AML-193 (cell line): ENCODE measurements at places on chromosomes 12 and 14.

- no peak for DNase-seq
These were observed 394.9 kb downstream of the RAD51B start for GRCh38 chr14:68214431-68214830.

DNA sequence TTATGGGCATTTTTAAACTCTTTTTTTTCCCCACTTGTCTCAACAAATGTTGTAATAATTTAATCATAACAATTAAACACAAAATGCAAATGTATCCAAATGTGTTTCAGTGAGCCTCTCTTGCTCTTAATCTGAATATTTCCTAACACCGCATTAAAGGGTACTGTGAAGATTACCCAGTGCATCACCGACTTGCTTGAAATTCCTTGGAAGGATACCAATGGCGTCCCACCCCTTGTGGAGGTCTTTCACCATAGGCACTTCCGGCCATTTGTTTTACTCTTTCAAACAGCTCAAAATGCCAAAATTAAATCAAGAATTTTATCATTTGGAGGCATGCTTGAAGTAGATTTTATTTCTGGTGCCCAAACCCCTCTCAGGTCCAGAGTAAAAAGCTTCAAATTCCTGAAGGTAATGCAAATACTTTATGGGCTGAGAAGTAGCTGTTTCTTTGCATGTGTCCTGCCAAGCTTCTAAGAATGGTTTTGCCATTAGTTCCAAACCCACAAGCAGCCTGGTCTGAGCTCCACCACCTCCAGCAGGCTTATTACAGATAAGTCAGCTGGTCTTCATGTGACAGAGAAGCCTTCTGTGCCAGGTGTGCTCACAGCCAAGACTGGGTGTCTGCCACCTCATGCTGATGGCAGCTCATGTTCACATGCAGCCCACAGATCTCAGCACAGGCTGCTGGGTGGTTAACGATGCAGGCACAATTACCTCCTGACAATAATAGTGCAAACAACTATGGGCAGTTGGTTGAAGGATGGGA is 16.4 kb upstream of the NUDT4 start:
- DNase-seq, result no peak

DNA sequence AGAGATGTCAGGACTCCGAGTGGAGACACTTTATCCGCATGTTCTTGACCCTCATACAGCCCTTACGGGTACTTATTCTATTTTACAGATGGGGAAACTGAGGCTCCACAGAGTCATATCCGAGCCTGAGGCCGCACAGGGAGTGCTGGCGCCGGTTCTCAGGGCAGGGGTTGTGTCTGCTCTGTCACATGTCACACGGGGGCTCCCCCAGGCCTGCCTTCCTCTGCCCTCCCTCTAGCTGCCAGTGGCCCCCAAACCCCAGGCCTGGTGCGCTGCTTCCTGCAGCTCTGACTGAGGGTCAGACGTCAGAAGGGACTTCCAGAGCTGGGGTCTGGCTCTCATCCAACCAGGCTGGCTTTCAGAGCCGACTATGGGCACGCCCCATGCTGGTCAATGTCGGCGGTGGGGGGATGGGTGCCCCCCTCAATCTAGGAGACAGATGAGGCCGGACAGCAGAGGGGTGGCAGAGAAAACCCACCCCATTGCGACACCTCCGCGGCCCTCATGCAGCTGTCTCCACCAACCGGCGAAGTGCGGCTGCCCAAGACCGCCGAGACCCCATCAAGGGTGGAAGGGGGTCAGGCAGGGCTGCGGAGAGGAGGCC is 811 bp upstream of the INF2 start:
- no peak for DNase-seq

DNA sequence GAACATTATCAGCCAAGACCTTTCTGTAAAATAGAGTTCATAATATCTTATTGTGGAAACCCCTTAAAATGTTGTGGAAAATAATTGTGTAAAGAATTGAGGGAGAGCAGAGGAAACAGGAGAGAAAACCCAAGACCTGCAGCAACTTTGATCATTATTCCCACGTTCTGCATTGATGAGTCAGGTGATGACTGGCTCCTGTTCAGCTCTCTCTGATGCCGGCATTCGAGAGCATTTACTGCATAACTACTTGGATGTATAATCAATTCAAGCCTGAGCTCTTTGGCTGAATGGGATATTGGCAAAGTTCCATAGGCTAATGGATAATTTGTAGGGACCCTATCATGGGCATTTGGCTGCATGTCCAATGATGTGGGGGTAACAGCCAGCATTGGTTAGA is 176.3 kb upstream of the ARID2 start:
- no peak for DNase-seq

GRCh38 chr14:22897357-22897756 is 14.3 kb downstream of the REM2 start:
- DNase-seq, result no peak

GRCh38 chr14:39034481-39035296 is 68.3 kb downstream of the SEC23A start:
- DNase-seq, result no peak

DNA sequence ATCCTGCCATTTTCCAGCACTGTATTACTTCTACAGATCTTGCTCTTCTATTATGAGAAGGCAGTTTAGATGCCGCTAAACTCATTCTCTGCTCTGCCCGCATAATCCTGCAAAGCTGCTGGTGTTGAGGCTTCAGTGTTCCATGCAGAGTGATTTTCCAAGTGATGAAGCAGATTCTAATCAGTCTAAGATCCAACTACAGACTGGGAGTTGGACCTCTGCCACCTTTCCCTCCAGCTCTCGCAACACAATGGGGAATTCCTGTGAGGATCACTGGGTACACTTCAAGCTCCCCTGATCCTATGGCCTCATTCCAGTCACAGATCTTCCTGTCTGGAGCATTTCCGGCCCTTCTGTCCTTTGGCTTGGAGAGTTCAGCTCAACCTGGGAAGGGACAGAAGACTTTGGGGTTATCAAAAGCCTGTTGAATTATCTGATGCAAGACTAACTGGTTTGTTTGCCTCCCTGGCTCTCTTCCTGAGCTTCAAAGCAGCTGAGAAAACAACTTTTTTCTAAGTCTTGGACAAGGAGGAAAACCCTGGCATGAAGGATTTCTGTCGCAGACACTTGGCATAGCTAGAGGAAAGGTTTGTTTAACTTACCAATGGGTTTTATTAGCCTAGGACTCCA is 333.9 kb downstream of the ZFP36L1 start:
- no peak for DNase-seq

- peak; percentile 6 for DNase-seq
These were observed 100.9 kb upstream of the CCDC91 start for GRCh38 chr12:28089338-28089737.

DNA sequence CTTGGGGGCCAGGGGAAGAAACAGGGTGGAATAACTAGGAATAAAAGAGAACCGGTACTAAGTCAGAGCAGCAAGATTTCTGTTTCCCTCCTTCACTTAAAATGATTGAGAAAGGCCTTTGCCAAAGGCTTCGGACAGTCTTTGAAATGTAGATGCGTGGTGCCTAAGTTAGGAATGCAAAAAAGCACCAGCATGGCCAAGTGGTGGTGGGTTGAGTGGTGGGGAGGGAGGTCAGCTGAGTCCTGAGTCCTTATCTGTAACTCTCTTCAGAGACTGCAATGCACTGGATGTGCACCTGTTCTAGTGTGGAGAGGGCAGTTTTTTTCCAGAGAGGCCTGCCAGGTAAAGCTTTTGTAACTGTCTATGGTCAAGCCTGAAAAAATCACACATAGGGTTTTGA is 919.9 kb downstream of the FSCB start:
- DNase-seq, result no peak

DNA sequence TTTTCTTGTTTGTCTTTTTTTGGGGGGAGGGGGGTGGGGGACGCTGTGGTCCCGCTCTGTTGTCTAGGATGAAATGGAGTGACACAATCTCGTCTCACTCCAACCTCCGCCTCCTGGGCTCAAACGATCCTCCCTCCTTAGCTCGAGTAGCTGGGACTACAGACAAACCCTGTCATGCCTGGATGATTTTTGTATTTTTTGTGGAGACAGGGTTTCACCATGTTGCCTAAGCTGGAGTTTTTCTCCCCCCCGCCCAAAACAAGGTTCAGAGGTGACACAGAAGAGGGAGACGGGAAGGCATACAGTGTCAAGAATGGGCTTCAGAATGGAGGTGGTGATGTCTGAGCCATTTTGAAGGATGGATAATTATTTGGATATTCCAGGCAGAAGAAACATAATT is 116.9 kb upstream of the ATF1 start:
- no peak for DNase-seq

DNA sequence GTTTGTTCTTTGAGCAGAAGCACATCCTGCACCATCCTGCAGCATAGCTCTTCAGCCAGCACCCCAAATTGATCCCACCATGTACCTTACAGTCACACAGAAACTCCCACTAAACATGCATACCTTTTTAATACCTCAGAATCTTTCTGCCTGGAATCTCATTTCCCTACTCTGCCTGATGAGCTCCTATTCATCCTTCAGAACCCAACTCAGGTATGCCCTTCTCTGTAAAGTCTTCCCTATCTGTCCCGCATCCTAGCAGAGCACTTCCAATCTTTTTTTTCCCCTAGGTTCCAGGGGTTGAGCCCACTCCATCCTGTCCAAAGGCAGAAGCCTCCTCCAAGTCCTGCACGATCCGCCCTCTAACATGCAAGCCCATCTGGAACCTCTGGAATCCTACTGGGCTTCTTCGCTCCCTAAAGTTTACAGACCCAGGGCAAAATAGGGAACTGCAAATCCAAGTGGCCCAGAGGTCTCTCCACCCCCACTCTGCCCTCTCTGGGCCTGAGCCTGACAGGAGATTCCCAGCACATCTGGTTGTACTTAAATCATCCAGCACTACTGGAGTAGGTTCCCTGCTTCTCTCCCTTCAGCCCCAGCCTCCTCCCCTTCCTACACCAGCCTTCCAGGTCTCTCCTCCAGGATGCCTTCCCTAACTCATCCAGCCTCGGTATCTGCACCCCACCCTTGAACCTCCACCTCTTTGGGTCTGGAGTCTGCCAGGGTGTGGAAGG is 4.1 kb upstream of the FIGNL2 start:
- no peak for DNase-seq

DNA sequence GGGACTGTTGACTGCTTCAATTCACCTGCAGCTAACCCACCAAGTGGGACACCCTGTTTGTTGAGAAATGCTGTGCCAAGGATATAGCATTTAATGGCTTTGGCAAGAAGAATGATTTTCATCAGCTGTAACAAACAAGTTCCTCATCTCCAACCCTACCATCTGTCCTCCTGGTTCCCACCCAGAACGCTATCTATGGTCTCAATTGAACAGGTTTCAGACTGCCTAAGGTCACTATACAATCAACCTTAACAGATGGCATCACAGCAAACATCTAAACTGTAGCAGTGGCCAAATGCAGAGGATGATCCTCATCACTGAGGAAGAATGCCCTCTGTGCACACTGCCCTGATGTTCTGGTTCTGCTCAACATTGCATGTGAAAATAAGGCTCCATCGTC is 546.2 kb upstream of the FOXG1 start:
- DNase-seq, result no peak

DNA sequence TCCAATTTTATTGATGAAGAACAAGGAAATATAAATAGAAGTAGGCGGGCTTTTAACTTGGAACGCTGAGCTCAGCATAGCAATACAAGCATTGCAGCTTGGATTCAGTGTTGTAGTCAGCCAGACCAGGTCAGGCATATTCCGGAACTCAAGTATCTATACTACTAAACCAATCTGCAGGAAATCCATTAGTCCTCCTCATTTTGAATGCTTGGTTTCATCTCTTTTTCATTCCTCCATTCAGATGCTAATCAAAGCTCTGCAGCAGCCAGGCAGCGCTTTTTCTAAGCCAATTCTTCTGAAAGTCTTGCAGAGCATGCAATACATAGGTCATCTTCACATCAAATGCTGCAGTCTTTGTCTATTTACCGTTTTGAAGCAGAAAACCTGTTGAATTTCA is 49.0 kb downstream of the KIF21A start:
- no peak for DNase-seq

DNA sequence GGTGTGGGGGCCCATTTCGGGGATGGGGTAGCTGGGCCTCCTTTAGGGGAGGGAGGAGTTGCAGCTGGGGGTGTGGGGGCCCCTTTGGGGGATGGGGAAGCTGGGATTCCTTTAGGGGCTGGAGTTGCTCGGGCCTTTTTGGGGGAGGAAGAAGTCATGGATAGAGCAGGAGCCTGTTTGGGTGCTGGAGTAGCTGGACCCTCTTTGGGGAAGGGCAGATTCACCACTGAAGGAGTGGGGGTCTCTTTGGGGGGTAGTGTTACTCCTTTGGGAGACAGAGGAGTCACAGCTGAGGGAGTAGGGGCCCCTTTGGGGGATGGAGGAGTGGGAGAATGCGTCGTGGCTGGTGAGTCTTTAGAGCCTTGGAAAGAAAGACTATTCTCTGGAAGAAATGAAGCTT is 6.5 kb downstream of the NACA start:
- no peak for DNase-seq

- DNase-seq, result no peak
These were observed 13.7 kb downstream of the RMST start for GRCh38 chr12:97476255-97476654.

DNA sequence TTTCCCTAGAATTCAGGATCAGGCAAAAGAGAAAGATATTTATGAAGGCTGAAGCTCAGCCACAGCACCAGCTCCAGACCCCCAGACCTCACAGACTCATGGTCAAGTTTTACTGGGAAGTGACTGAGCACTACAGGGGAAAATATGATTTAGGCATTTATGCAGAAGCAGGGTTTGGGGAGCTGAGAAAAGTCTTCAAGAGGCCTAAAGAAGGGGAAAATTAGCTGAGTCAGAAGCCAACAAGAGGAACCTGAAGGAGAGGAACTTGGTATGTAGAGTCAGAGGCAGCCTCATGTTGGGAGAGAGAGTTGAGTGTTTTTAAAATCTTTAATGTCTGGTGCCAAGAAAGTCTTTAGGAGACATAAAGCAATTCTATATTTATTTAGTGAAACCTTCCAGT is 63.0 kb downstream of the FOS start:
- peak; percentile 80 for DNase-seq

DNA sequence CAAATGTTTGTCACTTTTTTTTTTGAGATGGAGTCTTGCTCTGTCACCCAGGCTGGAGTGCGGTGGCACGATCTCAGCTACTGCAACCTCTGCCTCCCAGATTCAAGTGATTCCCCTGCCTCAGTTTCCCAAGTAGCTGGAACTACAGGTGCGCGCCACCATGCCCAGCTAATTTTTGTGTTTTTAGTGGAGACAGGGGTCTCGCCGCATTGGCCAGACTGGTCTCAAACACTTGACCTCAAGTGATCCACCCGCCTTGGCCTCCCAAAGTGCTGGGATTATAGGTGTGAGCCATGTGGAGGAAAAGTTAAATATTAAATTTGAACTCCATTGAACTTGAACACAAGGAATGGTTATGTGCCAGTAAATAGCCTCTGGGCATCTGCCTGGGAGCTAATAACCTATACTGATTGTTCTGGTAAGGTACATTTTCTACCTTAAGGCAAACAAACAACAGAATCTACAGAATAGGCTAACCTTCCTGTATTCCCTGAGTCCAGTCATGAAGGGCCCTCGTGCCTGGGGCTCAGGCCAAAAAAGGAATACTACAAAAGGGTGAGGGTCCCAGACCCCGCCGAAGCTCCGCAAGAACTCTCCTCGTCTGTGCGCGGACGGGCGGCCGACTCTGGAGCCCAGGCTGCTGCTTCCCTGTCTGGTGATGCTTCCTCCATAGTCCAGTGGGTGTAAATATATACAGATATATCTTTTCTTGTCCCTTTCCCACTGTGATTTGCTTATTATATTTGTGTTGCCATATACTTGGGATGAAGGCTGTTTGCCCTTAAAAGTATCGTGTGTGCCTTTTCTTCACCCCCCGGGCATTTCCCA is 74.0 kb upstream of the EIF5 start:
- no peak for DNase-seq

- no peak for DNase-seq
These were observed 13.0 kb upstream of the APOBEC1 start for GRCh38 chr12:7678744-7679143.

- DNase-seq, result no peak
These were observed 368.0 kb downstream of the TMEM121 start for GRCh38 chr14:105894125-105894977.
